ENCODE measurements at places on chromosomes 6 and 20.

DNA sequence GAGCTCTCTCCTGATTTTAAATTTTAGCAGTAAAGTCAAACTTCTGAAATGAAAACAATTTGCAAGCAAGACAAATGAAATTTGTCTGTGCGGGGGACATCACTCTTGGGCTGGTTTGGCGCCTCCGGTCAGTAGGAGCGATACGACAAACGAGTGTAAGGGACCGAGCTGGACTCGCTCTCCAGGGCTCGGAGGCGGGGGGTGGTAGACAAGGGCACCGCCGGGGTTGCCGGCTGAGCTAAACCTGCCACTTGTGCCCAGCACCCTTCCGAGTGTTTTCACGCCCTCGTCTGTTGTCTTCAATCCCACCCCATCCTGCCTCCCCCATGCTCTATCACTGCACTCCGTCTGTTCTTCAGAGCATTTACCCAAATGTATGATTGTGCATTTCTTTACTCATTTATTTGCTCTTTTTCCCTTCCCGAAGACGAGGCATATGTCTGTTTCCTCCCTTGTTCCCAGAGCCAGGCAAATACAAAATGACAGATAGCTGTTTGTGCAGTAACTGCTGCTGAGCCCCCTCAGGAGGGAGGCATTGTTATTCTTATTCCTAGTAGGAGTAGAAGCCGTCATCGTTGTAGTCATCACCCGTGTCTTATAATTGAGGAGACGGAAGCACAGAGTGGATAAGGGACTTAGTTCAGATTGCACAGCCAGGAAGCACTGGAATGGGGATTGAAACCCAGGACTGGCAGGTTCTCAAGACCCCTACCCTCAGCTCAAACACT, 62.8 kb upstream of the APCDD1L start:
- no peak for DNase-seq

DNA sequence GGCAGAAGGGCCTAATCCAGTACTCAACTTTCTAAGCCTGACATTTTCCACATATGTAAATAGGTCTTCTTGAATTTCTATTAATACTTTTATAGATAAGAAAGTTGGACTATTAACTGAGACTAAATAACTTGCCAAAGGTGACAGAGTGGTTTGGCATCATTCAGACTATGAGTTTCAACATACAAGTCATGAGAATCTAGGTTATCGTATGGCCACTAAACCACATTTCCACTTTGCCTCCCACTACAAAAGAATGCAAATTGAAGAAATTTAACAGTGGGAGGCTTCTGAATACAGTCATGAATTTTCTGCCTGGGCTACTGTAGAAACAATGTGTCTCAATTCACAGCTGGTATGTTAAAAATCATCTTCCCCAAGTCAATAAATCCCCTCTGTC, 531.0 kb upstream of the AGPAT4 start:
- DNase-seq, result no peak

DNA sequence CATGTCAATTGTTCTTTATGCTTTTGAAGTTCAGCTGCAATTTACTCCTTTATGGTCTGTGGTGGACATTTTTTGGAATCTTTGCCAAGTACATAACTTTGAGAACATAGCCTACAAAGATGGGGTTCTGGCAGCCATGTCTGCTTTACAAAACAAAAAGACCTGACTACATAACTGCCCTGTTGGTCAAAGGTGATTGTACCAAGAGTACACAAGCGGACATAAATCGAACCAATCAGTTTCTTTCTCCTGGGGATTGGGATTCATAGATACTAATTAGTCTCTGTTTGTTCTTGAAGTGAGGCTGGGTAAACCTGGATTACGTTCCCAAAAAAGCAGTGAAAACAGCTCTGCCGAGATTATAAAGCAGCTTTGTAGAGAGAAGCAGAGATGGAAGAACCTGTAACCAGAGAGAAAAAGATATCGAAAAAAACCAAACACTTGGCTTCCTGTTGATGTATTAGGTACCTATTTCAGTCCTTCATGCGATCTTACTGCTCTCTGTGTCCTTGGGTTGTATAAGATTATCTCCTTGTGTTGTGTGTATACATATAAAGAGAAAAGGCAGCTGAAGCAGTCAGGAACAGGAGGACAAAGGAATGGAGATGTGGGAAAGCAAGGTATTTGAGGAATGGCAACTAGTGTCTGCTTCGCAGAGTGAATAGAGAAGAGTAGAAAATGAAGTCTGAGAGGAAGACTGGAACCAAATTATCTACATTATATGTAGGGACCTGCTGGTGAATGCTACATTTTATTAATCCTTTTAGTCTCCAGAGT, 2.7 kb upstream of the ZFAND3 start:
- DNase-seq, result no peak

DNA sequence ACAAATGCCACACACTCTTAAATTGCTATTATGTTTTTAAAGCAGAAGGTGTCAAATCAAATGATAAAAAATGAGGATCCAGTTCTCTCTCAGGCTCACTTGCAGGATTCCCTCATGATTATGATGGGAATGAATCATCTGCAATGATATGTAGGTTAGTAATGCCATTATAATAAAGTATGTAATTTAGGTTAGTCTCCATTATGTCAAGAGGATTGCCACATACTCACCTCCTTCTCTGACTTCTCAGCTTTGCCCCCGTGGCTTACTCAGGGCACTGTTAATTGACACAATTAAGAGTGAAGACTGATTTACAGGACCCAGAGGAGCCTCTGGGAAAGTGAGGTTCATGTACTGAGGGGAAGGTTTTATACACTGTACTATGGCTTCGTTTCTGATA, 591.7 kb upstream of the NRSN1 start:
- DNase-seq, result no peak

DNA sequence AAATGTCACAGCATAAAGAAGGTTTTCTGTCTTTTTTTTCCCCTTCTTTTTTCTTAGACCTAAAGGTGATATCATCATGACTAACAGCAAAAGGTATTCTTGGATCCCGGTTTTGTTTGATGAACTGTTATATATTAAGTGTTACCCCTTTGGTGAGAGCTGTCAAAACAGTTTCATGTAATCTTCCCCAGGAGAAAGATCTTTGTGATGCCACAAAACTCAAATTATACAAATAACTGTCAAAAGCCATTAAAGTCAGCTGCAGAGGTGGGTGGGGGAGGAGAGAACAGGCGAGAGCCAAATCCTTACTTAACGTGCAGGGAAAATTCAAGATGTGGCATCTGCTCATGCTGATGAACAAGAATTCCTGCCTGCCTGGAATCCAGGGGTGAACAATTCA, 258.2 kb downstream of the BMP7 start:
- no peak for DNase-seq

- DNase-seq, result no peak
Measured at GRCh38 chr6:137903933-137904821, 37.1 kb downstream of the TNFAIP3 start.

DNA sequence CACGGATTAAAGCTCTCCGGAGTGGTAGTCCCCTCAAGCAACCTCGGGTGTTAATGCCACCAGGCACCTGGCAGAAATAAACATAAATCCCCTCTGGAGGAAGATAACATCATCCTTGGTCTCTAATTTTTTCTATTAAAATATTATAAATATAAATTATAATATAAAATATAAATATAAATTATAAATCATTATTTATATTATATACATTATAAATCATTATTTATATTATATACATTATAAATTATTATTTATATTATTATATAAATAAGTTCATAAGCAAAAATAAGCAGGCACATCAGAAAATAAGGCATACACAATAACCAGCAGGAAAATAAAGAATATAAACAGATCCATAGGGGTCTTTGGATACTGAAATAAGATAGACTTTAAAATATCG, 39.2 kb downstream of the GABRR2 start:
- DNase-seq, result no peak

DNA sequence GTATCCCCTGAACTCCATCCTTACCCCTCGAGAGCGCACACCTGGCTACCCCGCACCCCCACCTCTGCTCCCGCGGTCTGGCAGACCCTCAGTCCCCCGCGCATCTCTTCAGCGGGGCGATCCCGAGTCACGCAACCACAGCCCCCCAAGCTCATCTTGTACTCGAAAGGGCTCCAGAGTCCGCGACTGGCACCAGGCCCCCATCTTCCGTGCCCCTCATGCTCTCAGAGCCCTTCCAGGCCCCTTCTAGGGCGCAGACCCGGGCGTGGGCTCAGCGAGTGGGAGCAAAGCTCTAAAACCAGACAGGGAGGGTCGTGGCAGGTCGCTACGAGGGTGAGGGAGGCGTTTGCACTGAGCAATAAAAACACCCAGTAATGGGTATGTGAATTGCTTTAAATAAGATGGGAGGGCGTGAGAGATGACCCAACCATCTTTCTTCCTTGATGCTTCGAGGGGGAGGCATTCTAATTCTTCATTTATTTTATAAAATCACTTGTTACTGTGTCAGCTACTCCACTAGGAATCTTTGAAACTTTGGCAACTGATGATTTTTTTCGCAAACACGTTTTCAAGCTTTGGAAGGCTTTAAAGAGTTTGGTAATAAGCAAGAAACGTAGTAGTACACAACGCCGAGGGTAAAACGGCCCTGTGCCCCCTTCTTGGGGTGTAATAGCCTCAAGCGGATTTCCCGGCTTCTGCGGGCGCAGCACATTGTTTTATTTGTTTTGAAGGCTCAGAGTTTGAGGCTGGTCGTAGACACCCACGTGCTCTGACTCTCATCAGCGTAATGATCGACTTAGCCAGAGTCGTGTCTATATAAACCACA, 42.6 kb upstream of the SUPT3H start:
- DNase-seq, result no peak
